ENCODE measurements at places on chromosomes 7 and 10. TPM values are rescaled to one million over a fixed set of nuclear protein-coding genes. Genes with fewer than 3 reads are reported as not detected.

GRCh38 chr7:33177876-33178275 lies 48.5 kb downstream of the BBS9 start:
- no peaks in the 10 kb centered on the region for H3K27me3 ChIP-seq
- H3K4me1 ChIP-seq = no peaks in the 10 kb centered on the region
- no peak overlapping the region for H3K4me3 ChIP-seq
- peaks cover 31% of the 10 kb centered on the region for H3K36me3 ChIP-seq
- no peak for DNase-seq

- DNase-seq = no peak
- H3K27ac ChIP-seq = no peak overlapping the region
- no peaks in the 10 kb centered on the region for H3K4me1 ChIP-seq
Observed at GRCh38 chr10:100109670-100110069, 28.0 kb upstream of the CPN1 start.

DNA sequence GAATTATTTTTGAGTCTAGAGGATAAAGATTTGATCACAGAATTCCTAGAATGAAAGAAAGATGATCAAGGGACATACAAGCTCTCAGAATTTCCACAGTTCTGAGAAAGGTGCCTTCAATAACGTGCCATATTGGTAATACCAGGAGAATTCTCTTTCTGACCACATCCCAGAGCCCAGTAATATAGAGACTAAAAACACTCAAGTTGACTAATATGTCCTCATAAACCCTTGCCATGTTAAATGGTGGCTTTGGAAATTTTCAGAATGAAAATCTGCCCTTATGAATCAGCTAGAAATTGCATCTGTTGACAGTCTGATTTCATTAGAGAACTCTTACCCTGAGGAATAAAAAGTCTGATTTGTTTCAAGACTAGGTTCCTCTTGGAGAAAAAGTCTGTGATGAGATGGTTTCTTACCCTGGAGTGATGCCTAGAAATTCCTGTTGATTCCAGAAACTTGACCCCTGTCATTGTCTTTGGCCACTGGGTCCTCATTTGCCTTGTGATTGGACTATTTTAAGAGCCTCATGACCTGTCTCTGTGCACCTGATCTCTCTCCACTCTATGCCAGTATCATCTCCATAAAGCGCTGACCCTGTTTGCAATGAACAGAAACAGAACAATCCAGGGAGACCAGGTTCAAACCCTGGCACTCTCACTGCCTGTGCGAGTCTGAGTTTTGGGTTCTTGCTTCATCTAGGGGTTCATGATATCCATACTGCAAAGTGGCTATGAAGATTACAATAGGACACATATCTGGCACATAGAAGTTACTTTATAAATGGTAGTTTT lies 3.3 kb downstream of the IL2RA start:
- no peaks in the 10 kb centered on the region for H3K36me3 ChIP-seq
- DNase-seq = no peak
- no peak overlapping the region for H3K4me3 ChIP-seq

DNA sequence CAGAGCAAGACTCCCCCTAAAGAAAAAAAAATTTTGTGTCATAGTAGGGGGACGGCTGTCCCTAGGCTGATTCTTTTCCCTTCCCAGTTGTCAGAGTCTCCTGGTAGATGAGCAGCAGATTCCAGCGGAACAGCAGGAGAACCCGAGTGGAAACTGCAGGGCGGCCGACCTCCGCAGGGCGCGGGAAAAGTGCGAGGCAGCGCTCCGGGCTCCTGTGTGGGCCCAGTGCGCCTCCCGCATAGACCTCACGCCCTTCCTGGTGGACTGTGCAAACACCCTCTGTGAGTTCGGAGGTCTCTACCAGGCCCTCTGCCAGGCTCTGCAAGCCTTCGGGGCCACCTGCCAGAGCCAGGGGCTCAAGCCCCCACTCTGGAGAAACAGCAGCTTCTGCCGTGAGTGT lies 46.0 kb downstream of the ZAN start:
- H3K4me3 ChIP-seq = no peak overlapping the region
- no peak overlapping the region for H3K27ac ChIP-seq
- no peak for DNase-seq
- no peaks in the 10 kb centered on the region for H3K36me3 ChIP-seq
- H3K27me3 ChIP-seq = peaks cover 4% of the 10 kb centered on the region

DNA sequence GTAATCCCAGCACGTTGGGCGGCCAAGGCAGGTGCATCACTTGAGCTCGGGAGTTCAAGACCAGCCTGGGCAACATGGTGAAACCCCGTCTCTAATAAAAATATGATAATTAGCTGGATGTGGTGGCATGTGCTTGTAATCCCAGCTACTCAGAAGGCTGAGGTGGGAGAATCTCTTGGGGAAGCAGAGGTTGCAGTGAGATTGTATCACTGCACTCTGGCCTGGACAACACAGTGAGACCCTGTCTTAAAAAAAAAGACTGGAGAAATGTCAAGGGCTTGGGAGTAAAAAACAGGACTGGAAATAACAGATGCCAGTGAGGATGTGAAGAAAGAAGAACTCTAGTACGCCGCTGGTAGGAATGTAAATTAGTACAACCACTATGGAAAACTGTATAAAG lies 16.7 kb upstream of the NUP205 start:
- no peaks in the 10 kb centered on the region for H3K4me1 ChIP-seq
- no peak for DNase-seq
- H3K27me3 ChIP-seq = peaks cover 7% of the 10 kb centered on the region
- no peak overlapping the region for H3K27ac ChIP-seq
- H3K4me3 ChIP-seq = no peak overlapping the region

The LIPK gene
- not detected for total RNA-seq
